Omental fat pad (tissue), 4 donors: ENCODE measurements at places on chromosomes 6 and 20. TPM values are rescaled to one million over a fixed set of nuclear protein-coding genes. Genes with fewer than 3 reads are reported as not detected.

- no peak for DNase-seq
These were observed 18.3 kb downstream of the ZNF335 start for GRCh38 chr20:45953672-45954071.

RIMS1 gene
- 1.4 TPM for total RNA-seq

GRCh38 chr6:64062960-64063683 lies 427.5 kb downstream of the PHF3 start:
- no peak for DNase-seq

- no peak for DNase-seq
These were observed 11.0 kb upstream of the IRF4 start for GRCh38 chr6:380234-381218.

- no peak for DNase-seq
These were observed 372.2 kb upstream of the RNF217 start for GRCh38 chr6:124590001-124590400.

DNA sequence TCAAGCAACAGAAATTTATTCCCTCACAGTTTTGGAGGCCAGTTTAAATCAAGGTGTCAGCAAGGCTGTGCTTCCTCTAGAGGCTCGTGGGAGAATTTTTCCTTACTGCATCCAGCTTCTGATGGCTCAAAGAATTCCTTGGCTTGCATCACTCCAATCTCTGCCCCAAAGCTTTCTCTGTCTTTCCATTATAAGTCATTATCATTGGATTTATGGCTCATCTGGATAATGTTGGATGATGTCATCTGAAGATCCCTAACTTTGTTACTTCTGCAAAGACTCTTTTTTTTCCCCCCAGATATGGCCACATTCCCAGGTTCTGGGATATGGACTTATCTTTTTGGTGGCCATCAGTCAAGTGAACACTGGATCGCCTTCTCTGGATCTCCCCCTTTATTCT lies 146.3 kb upstream of the B3GAT2 start:
- no peak for DNase-seq

DNA sequence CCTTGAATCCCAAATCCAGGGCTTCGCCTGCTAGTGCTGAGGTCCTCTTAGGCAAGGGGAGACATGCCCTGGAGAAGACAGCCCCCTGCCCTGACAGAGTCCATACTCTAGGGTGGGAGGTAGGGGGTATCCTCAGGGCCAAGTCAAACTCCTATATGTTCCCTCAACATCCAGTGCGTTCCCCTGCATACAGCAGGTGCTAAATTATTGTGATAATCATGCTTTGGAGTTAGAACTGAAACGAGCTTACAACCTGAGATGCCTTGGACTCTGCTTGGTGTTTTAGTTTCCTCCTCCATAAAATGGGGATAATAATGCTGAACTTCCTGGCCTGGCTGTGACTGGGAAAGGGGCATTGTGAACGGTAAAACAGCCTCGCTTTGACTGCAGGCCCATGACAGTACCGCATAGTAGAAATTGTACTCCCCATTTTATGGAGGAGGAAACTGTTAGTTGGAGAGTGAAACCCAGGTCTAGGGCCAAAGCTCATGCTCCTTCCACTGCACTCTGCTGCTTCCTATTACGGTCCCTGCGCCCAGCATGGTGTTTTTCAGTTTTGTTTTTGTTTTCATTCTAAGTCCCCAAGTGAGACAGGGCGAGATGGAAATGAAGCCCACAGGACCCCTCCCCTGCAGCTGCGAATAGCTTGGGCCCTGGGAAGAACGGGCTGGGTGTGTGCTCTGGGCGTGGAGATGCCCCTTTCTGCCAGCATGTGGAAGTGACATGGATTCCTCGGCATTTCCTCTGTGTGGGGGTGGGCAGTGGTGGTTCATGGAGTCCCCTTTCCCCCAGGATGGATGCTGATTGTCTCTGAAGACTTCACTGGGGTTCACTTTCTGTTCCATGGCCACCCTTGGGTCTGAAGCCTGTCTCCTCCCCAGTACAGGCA lies 162.5 kb downstream of the VEGFA start:
- DNase-seq = no peak

DNA sequence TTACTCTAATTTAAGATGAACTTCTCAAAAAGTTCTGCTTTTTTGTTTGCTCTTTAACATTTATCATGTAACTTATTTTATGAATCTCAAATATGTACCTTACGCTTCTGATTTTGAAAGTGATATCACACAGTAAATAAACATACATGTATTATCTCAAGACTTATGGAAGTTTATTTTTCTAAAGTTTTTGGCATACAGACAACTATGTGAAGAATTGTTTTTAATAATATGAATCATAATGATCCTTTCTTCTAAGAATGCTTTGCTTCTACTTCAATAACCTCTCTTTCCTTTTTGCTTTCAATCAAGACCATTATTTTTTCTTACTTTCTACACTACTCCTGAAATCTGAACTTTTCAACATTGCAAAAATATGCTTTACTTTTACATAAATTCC lies 816.4 kb downstream of the EYS start:
- no peak for DNase-seq
